ENCODE measurements at places on chromosomes 4 and X.

DNA sequence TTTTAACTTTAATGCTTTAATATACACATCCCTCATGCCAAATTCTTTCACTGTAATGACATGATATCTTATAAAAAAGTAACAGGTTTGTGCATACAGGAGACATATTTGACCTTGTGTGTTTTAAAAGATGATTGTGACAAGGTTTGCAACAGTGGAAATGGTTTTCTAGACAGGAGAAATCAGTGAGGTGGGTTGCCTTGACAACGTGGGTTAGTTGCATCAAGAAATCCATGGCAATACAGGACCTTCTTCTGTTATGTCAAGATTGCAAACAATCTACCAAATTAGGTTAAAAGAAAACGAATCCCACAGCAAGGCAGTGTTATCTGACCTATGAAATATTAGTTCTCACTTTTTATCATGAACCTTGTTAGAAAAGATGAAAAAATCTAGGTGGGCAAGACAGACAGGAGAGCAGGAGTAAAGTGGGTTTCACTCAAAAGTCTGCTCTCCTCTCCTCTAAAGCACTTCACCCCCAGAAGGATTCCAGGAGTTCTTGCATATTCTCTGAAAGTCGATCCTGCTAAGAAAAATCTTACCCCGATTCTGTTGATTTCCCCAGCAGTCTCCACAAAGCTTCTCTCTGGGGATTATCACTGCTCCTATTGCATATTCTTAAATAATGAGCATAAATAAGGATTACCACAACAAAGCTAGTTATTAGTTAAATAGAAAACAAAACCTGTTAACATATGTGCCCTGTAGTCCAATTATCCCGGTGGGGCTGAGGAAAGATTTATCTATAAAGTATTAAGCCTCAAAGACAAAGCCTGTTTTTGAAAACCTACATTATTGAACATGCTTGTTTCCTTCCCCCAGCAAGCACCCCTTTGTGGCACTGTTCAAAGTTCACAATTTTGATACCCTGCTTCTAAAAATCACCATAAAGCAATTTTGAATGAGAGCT, 71.0 kb downstream of the TMA16 start:
- no peak for DNase-seq

DNA sequence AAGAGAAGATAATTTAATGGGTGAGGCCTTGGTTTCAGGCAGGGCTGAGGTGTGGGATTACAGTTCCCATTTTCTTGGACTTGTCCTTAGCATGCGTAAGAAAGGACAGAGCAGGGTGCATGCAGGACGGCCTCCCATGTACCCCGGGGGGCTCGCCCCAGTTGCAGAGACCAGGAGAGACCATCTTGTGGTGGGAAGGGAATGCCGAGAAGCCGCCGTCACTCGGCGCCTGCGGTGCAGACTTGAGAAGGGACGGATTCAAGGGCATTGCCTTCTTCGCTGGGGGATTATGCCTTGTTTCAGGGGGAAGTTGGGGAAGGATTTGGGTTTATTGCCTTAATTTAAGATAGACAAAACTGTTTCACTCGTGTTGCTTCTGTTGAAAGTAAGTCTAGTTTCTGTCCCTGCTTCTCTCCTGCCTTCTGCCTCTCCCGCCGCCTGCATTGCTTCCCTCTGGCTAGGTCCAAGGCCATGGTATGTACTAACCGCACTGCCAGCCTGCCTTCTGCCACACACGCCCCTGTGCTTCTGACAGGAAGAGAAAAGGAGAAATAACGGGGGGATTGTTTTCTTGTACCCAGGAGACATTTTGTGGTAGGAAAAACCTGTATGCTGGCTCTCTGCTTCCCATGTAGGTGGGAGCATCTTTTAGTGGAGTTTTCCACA, 175.9 kb downstream of the DCLK2 start:
- DNase-seq, result no peak

DNA sequence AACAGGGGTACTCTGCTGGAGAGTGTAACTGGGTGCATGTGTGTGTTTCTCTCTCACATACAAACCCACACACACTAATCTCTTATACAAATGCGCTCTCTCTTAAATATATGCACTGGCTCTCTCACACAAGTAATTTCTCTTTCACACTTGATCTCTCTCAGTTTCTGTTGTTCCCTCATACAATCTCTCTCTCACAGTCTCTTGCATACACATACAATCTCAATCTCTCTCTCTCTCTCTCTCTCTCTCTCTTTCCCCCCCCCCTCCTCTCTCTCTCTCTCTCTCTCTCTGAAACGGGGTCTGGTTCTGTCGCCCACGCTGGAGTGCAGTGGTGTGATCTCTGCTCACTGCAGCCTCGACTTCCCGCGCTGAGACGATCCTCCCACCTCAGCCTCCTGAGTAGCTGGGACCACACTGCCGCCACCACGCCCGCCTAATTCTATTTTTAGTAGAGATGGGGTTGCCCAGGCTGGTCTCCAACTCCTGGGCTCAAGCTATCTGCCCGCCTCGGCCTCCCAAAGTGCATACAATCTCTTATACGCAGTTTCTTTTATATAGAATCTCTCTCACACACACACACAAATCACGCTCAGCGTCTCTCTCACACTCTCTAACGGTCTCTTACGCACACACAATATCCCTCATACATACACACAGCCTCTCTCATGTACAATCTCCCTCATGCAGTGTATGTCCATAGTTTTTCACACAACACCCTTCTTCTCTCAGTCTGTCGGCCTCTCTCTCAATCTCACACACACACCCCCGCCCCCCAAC, 518 bp upstream of the FAM241A start:
- no peak for DNase-seq

DNA sequence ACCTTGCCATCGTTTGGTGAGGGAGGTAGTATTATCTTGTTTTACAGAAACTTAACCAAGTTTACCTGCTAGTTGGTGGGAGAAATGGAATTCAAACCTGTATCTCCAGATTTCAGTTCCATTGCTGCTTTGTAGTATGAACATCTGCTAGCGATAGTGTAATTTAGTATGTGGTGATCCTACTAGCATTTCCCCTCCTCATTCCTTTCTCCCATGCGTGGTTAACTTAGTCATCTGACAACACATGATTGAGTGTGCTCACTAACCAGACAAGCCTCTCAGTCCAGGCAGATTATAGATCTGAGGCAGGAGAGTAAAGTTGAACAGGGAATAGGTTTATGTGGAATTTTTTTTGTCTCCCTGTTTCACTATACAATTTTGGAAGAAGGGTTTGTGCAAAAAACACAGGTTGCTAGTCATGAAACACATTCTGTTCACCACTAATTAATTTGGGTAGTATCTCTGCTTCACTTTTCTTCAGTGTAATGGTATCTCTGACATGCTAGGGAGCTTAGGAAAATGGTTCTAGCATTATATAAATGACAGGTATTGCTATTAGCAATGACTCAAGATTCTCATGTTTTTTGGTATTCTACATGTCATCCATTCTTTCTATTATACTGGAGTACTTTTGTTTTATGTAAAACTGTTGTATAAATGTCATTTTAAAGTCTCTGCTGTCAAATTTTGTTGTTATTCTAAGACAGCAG, 21.7 kb downstream of the RBPJ start:
- peak; percentile 71 for DNase-seq
